ENCODE measurements at places on chromosomes 13 and 19.

DNA sequence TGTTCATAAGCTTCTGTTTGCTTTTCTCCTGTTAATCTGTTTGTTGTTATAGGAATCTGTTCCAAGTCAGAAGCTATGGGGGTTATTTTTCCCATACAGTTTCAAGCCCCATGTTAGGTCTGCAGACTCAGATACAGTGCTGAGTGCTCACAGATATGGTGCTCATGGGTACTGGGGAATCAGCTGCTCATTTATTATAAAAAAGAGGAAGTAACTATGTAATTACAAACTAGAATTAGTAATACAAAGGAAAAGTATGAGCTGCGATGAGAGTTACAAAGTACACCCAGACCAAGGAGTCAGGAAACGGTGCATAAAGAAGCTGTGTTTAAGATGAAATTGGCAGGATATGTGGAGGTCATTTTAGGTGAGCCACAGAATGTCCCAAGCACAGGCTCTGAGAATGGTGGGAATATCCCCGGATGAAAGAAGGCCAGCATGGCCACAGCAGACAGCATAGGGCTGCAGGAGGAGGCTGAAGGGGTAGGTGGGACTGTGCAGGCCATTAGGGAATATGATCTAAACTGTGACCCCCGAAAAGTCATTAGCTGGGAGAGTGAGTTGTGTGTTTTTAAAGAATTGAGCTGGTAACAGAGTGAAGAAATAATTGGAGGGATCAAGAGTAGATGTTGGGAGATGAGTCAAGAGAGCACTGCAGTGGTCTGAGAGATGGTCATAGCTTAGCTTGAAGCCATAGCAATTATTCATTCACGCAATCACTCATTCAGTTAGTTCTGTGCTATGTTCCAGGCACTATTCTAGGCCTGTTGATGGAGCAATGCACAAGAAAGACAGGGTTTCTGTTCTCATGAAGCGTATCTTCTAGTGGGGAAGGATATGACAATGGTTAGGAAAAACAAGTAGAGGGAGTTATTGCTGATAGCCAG, 177.4 kb upstream of the UBL3 start:
- DNase-seq, result no peak

GRCh38 chr13:104766319-104766718, 1700.1 kb upstream of the SLC10A2 start:
- no peak for DNase-seq

GRCh38 chr13:34201050-34201913, 383.3 kb downstream of the RFC3 start:
- DNase-seq, result no peak

DNA sequence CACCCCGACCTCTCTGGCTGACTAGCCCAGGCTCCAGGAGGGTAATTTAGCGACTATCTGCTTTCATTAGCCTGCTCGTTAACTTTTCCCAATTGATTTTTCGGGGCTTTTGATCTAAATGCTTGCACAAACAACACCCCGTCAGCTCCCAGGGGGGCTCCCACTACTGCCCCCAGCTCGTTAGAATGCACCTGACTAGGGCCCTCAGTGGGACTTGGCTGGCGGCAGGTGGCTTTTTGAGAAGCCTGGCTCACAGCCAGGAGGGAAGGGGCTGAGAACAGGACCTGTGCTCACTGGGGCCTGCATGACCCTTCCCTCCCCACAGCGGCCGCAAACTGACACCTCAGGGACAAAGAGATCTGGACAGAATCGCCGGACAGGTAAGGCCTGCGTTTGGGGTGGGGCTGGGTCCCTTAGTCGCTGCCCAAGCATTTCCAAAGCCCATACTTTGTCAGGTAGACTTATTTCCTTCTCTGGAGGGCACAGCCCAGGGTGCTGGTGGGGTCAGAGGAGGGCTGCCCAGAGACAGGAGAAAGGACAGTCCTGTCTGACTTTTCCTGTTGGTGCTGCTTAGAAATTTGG, 7.6 kb upstream of the CD79A start:
- no peak for DNase-seq

GRCh38 chr19:57559404-57560025, at the start of gene ZNF550:
Gene ZNF550, minus strand, starts transcription at chr19:57559863. Its CDS starts 181 bp downstream, at chr19:57559682.
- DNase-seq, result no peak

DNA sequence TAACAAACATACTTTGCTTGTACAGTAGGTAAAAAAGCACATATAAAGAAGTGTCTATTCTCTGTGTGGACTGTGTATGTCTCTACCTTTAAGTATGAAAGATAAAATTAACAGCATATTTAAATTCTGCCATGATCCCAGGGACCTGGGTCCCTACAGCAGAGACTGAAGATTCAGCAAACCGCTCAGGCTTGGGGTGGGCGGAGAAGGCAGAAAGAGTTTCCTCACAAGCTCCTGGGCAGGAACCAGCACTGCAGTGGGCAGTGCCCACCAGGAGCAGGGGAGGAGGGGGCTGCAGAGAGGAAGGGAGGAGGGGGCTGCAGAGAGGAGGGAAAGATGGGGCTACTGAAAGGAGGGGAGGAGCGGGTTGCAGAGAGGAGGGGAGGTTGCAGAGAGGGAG, 44.6 kb upstream of the GRTP1 start:
- DNase-seq, result peak; percentile 62

GRCh38 chr13:30615481-30615865, 2.2 kb upstream of the USPL1 start:
- no peak for DNase-seq

GRCh38 chr13:46666727-46667456, 113.9 kb downstream of the LRCH1 start:
- no peak for DNase-seq

DNA sequence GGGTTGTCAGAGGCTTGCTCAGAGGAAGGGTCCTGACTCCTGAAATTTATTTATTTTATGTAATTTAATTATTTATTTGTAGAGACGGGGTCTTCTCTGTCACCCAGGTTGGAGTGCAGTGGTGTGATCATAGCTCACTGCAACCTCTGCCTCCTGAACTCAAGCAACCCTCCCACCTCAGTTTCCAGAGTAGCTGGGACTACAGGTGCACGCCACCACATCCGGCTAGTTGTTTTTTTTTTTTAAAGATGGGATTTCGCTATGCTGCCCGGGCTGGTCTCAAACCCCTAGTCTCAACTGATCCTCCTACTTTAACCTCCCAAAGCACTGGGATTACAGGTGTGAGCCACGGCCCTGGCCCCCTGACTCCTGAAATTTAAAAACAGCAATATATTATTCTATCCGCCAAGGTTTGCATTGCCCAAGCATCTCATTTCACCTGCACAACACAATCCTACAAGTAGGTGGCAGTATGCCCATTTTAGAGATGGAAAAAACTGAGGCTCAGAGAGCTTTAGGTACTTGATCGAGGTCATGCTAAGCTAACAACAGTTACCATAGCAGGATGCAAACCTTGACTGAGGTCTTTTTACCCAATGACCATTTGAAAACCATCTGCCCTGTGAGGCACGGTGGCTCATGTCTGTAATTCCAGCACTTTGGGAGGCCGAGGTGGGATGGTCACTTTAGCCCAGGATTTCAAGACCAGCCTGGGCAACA, 18.1 kb downstream of the ARHGEF18 start:
- DNase-seq, result no peak

DNA sequence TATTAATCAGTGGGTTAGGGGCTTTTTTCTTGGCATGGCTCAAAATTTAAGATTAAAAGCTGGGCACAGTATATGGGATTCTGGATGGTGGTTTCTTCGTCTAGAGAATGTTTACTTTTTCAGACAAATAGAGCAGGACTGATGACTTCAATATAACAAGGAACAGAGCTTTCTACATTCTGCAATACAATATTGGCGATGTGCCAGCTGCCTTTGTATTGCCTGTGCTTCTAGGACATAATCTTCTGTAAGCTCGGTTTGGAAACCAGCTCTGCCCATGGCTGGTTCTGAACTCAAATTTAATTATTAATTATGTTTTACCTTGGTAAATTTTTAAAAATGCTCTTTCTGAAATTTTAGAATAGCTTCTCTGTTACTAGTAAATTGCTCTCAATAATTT, 139.1 kb upstream of the TRPC4 start:
- no peak for DNase-seq

- DNase-seq, result no peak
Measured at GRCh38 chr19:1452802-1453524, 3.0 kb downstream of the APC2 start.

DNA sequence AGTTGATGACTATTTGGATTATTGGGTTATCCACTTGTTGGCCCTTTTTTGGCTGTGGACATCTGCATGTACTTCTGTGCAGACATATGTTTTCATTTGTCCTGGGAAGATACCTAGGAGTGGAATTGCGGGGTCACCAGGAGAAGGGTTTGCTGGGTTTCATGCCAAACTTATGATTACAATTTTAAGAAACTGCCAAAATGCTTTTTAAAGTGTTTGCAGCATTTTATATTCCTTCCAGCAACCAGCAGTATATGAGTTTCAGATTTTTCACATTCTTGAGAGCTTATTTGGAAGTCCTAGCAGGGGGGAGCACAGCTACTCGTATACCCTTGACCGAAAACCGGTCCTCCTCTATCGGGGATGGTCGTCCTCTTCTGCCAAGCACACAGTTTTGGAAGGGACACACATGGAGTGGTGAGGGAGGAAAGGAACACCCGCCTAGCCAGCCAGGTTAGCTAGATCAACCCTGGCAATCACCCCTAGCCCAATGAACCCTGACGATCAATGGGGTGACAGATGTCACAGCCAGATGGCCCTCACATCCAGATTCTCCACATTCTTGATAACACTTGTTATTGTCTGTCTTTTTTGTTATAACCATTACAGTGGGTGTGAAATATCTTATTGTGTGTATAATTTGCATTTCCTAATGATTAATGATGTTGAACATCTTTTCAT, 26.7 kb upstream of the RNF113B start:
- no peak for DNase-seq

DNA sequence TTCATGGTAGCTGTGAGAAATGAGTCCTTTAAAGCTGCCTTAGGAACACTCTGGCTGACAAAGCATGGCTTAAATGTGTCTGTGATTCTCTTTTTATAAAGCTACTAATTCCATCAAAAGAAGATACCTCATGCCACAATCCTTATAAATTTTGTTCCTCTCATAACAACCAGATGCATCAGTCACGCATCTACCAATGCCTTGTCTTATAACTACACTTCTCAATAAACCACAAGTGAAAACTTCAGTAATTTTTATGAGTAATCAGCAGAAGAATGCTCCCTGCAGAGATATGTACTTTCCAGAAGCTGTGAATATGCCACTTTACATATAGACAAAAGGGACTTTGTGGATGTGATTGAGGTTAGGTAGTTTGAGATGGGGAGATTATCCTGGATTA, 147.8 kb downstream of the SUCLA2 start:
- no peak for DNase-seq

DNA sequence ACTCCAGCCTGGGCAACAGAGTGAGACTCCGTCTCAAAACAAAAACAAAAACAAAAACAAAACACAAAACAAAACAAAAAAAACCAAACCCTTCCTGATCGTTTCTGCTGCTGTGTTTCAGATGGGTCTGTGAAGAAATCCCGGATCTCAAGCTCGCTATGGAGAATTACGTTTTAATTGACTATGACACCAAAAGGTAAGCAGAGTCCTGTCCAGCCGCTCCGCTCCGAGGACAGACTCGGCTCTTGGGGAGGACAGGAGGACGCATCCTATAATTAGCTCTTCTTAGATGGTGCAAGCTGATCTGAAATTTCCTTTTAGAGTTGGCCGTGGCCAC, 22.0 kb downstream of the DOT1L start:
- no peak for DNase-seq

DNA sequence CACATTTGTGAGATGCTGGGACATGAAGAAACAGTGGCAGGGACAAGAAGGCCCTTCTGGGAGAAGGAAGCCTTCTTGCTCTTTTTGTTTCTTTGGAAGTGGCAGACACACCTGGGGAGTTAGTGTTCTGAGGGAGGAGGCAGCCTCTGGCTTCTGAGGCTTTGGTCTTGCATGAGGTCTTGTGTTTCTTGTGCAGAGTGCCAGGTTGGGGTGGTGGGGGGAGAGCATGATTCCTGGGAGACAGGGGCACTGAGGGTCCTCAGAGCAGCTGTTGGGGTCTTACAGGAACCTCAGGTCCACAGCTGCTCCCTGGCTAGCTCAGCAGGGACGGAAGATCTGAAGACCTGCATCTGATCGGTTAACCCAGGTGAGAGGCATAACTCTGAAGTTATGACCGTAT, 167.5 kb upstream of the ZNF536 start:
- DNase-seq, result peak; percentile 49

GRCh38 chr19:33448159-33448516, 73.5 kb downstream of the PEPD start:
- DNase-seq, result no peak
